ENCODE measurements at places on chromosomes 11 and 22.

DNA sequence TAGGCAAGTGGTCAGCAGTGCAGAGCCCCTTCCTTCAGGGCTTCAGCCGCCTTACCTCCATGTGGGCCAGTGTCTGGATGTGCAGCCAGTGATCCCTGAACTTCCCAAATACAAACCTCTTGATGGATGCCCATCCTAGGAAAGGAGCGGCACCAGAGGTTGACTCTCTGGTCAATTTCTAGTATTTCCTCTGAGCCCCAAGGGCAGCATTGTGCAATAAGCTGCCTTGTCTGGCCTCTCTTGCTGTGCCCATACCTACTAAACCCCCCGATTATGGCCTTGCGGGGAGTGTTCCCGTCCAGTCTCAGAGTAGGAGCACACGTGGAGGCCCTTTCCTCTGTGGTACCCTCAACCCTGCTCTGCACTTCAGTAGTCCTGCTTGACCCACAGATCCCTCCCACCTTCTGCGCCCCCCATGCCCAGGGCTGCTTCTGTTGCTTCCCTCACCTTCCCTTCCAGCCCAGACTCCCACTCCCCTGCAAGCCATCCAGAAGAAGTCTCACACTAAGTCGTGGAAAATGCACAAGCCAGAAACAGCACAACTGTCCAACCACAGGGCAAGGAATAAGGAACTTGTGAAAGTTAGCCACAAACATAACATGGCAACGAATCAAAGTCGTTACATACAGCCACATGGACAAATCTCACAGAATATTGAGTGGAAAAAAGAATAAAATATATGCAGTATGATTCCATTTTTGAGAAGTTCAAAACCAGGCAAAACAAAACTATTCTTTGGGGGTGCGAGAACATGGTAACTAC lies 39.6 kb upstream of the HORMAD2 start:
- no peak for DNase-seq

DNA sequence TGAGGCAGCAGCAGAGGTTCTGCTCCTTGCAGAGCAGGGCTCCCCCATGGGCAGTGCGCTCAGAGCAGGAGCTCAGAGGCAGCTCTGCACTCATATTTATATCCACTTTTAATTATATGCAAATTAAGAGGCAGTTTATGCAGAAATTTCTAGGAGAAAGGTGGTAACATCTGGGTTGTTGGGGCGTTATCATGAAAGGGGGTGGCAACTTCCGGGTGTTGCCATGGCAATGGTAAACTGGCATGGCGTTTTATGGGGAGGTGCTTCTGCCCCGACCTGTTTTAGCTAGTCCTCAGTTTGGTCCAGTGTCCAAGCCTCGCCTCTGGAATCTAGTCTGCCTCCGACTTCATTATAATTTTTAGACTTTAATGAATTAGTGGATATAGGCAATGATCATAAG lies 1191.7 kb downstream of the TBC1D22A start:
- DNase-seq = no peak

DNA sequence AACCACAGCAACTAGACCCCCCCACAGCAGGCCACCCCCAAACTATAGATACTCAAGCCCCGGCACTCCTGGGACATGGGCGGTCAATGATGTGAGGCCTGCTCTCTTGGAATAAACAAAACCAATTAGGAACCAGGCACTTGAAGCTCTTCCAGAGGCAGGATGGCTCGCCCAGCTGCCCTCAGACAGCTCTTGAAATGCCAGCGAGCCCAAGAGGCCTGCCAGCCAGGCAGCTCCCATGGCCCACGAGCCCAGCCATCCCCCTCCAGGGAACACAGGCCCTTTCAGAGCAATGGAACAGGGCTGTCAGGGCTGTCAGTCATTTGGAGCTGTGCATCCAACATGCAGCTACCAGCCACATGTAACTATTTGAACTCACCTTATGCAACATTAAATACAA lies 34.0 kb upstream of the TFIP11 start:
- no peak for DNase-seq

DNA sequence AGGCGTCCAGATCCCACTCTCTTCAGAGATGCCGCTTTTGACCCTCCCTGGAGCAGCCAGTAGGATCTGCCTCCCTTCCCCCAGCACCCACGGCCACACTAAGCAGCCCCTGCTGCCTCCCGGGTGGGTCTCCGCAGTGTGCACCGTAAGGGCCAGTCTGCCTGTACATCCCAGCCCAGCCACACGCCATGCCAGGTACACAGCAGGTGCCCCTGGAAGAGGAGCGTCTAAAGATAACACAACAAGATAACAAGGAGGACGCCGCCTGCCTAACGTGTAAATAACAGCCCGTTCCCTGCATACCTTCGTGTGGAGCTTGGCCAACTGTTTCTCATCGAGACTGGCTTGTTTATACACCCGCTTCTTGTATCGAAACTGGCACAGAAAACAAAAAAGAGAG lies 139.4 kb downstream of the SHANK2 start:
- no peak for DNase-seq

- no peak for DNase-seq
Observed at GRCh38 chr11:100247704-100248103, 439.4 kb upstream of the ARHGAP42 start.

DNA sequence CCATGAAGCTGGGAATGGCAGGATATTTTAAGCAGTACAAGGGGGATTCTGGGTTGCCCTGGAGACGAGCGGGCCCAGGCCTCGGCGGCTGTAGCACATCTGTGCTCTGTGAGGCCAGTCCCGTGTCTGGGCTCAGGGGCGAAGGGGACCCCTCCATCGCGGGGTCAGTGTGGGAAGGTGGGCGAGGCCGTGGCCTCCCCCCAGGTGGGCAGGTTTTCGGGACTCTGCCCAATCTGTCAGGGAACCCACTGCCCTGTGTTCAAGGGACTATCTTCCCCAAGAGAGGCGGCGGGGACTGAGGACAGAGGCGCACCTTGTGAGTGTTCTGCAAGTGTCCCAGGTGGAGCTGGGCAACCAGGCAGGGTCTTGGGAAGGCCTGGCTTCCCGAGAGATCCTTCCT lies 336.6 kb downstream of the CTTN start:
- no peak for DNase-seq

GRCh38 chr11:50220651-50221050 lies 188.0 kb downstream of the OR4C45 start:
- DNase-seq = no peak

DNA sequence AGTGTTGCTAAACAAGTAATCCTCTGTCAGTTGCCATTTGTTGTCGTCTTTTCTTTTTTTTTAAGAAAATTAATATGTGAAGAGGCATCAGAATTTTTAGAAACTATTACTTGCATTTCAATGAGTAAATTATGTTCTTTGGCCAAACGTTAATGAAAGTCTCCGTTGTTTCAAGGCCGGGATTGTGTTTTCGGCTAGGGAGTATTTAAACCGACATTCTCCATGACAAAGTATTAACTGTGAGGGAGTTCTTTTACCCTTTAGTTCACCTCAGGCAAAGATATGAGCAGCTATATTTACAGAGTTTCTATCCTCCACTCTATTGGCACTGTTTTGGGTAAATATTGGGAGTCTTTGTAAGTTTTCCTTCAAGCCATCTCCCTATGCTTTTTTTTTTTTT lies 668.9 kb downstream of the METTL15 start:
- no peak for DNase-seq

DNA sequence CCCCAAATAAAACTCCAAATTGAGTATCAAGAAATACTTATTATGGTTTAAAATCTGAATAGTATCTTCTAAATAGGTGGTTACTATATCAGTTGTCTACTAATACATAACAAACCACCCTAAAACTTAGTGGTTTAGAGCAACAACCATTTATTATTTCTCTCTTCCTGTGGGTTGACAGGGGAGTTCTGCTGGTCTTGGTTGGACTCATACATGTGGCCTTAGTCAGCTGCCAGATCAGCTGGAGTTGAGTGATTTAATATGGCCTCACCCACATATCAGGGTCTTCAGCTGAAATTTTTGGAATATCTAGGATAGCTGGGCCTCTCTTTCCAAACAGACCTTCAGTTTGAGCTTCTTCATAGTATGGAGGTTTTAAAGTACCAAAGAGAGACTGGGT lies 34.5 kb downstream of the C11orf65 start:
- no peak for DNase-seq

DNA sequence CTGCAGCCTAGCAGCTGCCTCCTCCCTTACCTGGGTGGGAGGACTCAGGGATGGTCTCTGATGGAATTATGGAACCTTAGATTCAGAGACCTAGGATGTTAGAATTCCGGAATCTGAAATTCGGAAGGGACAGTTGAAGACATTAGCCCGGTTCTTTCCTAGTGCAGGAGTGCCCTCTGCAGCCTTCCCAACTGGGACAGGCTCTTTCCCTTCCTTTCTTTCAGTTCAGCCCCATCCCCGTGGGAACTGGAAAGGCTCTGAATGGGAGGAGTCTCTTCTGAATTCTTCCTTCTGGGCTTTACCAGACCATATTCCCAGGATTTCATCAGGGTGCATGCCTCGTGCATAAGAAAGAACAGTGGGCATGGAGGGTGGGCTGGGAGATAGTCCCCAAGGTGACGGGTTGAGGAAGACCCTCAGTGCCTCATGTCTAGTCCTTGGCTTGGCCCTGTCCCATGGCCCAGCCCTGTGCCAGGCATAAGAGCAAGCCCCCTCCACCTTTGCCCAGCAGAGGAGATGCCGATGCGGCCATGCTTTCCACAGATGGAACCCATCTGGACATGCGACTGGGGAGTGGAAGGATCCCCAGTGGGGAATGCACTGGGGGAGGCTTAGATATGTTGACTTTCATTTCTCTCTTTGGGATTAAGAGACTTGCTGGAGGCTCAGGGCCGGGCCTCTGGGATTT lies 14.4 kb downstream of the DNAJB13 start:
- no peak for DNase-seq

DNA sequence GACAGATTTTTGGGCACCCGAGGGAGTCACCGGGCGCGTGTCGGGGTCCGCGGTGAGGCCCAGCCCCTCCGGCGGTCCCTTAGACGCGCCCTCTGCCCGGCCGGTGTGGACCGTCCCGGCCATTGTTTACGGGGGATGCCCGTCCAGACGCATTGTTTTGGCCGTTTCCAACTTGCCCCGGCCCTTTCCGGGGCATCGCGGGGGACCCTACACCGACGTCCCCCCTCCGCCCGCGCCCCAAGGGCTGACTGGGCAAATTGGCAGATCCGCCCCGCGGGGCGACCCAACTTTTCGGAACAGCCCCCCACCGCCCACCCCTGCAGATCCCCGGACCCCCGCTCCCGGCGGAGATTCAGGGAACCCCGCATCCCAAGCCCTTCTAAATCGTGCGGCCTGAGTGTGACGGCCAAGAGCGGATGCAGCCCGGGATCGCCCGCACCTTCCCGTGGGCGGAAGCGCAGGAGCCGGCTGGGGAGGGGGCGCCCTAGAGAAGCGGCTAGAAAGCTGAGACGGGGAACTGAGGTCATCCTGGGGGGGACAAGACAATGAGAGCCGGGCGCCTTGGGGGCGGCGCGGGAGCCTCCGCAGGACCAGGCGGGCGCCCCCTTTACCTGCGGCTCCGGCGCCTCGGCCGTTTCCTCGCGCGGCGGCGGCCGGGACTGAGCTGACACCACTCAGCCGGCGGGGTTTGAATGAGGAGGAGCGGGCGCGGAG lies 17.1 kb upstream of the CCT8L2 start:
- DNase-seq = no peak

DNA sequence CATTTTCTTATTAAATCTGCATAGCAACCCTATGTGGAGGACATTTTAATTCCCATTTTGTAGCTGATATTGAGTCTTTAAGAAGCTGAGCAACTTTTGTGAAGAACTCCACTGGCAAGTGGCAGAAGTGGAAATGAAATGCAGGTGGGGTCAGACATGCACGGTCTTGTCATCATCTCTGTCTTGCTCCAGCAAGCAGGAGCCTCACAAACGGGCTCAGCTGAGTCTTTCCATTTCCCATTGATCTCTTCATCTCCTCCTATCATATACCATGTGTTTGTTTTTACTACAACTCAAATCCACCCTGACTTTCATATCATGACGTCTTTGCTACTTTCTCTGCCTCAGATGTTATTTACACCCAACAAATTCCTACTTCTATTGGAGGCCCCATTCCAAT lies 97.9 kb upstream of the TENM4 start:
- no peak for DNase-seq

DNA sequence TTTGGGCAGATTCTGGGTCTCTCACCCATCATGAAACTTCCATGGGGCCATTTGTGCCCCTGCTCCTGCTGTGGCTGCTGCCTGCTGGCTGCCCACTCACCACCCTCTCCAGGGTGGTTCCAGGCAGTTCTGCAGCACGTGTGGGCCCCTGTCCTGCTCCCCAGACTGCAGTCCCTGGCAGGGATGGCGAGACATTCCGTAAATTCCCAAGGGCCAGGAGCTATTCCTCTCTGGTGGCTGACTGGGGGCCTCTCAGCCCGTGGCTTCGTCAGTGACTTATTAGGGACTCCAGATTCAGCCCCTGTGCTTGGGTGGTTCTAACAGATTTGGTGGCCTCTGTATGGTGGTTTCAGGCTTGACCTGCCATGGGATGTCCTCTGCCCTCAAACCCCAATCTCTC lies 3.9 kb upstream of the SLC22A8 start:
- no peak for DNase-seq

GRCh38 chr11:91147885-91148284 lies 925.0 kb upstream of the CHORDC1 start:
- no peak for DNase-seq

DNA sequence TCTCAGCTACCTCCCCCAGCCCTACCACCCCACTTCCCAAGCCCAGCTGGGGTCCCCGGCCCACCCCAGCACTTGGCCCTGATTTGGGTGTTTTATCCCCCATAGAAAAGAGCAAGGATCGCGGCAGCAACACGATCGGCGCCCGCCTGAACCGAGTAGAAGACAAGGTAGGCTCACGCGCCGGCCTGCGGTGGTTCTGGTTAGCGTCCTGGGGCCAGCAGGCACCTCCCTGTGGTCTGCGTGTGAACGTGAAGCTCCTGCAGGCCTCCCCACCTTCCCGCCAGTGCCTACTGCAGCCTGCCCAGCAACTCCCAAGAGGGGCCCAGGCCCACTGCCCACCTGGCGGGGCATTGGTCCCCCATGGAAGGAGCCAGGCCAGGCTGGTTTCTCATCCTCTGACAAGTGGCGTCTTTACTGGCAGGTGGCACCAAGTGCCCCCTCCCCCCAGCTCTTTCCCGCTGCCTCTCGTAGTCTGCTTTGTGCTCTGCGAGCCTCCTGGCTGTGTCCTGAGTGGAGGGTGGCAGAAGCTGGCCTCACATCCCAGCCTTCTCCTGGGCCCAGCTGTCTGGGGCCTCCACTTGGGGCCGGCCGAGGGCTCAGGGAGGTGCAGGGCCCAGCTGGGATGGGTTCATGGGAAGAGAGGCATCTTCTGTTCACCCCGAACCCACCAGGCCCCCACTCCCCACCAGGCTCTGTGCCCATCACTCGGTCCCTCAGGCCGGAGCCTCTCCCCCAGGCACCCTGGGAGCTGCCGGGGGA lies 78.3 kb upstream of the KCNQ1OT1 start:
- no peak for DNase-seq

- DNase-seq = no peak
Observed at GRCh38 chr22:29967461-29967860, 84.5 kb downstream of the MTMR3 start.

GRCh38 chr11:57324154-57324885 lies 432 bp downstream of the TNKS1BP1 start:
- no peak for DNase-seq

DNA sequence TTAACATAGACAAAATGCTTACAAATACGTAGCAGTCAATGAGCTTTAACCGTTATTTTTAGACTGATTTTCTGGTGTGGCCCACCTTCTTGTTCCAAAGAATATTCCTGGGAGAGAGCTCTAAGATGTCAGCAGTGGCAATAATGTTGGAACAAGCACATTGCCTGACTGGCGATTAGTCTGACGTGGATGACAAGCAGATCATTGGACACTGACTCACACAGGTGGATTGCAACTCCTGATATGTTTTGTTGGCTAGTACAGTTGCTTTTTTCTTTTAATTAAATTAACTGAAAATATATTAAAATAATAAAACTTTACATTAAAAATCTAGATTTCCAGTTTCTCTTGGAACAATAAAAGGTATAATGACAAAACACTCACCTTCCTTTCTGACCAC lies 78.0 kb downstream of the TENM4 start:
- no peak for DNase-seq

All from activated naive CD4-positive, alpha-beta T cell treated with anti-CD3 and anti-CD28 coated beads for 36 hours (primary cell).